ENCODE measurements at places on chromosomes 5 and 9. TPM values are rescaled to one million over a fixed set of nuclear protein-coding genes. Genes with fewer than 3 reads are reported as not detected.

DNA sequence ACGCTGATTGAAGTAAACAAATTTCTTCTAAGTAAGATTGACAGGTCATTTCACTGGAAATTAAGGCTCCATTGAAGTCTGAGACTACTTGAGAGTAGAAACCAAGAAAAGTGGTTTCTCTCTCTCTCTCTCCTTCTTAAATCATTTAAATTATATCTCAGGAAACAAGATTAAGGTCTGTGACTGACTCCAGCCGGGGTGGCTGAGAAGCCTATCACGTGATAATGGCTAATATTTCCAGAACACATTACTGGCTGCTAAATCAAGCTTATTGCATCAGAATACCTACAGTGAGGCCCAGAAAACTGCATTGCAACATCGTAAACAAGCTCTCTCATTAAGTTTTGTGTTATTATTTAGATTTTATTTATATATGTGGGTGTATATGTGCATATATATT, 88.4 kb downstream of the PTCD2 start:
- no peak for DNase-seq

The TMEM252 gene
- not detected for total RNA-seq

The MSMP gene
- total RNA-seq, result 2.8 TPM

The ITK gene
- not detected for total RNA-seq

- DNase-seq, result no peak
These were observed 154.5 kb downstream of the DROSHA start for GRCh38 chr5:31377274-31377946.

DNA sequence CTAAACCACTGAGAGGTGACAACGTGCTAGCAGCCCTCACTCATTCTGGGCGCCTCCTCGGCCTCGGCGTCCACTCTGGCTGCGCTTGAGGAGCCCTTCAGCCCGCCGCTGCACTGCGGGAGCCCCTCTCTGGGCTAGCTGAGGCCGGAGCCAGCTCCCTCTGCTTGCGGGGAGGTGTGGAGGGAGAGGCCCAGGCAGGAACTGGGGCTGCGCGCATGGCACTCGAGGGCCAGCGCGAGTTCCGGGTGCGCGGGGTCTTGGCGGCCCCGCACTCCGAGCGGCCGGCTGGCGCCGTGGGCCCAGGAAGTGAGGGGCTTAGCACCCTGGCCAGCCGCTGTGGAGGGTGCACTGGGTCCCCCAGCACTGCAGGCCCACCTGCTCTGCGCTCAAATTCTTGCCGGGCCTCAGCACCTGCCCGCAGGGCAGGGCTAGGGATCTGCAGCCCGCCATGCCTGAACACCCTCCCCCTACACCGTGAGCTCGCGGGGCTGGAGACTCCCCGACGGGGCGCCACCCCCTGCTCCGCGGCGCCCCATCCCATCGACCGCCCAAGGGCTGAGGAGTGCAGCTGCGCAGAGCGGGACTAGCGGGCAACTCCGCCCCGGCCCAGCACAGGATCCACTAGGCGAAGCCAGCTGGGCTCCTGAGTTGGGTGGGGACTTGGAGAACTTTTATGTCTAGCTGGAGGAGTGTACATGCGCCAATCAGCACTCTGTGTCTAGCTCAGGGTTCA, 11.8 kb upstream of the UBE2D2 start:
- DNase-seq, result no peak

Data from endothelial cell (in vitro differentiated cells).